ENCODE measurements at places on chromosomes 2 and 18.

DNA sequence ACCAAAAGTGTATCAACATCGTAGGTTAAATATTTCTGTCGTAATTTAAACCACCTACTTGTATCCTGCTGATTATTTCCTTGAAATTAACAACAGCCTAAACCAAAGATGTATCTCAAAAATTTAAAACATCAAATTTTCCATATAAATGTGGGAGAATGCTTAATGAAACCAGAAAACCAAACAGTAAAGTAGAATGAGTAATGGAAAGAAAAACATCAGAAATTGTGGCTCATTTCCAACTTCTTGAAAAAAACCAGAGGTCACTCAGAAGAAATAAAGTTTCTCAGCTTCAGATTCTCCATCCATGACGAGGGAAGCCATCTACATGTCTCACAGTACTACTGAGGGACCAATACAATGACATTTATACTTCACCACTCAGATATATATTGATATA is 296.5 kb downstream of the NOL4 start:
- no peak for DNase-seq

DNA sequence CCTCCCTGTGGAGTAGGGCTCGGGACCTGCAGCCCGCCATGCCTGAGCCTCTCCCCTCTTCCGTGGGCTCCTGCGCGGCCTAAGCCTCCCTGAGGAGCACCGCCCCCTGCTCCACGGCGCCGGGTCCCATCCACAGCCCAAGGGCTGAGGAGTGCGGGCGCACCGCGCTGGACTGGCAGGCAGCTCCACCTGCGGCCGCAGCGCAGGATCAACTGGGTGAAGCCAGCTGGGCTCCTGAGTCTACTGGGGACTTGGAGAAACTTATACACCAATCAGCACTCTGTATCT is 17.8 kb upstream of the ACVR2A start:
- DNase-seq = no peak

DNA sequence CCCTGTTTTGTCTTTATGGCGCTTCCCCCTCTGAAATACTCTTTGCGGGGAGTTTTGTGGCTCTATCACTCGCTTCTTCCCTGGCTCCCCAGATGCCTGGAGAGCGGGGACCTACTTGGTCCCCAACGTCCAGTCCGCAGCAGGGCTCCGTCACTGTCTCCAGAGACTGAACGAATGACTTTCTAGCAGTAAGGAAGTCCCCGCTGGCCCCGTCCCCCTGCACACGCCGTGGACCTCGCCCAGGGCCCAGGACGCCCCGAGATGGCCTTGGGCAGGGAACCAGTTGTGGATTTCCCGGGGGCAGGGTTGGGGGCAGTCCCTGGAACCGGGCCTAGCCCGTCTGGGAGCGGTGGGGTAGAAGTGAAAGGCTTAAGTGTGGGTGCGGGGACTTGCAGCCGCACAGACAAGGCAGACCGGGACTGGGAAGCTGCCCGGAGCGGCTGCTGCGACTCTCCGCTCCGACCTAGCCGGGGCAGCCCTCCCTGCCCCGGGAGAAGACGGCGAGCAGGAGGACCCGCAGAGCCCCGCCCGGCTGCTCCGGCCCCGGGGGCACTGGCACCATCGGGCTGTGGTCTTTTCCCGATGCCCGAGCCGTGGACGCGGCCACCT is 821 bp upstream of the EPHA4 start:
- DNase-seq = no peak

DNA sequence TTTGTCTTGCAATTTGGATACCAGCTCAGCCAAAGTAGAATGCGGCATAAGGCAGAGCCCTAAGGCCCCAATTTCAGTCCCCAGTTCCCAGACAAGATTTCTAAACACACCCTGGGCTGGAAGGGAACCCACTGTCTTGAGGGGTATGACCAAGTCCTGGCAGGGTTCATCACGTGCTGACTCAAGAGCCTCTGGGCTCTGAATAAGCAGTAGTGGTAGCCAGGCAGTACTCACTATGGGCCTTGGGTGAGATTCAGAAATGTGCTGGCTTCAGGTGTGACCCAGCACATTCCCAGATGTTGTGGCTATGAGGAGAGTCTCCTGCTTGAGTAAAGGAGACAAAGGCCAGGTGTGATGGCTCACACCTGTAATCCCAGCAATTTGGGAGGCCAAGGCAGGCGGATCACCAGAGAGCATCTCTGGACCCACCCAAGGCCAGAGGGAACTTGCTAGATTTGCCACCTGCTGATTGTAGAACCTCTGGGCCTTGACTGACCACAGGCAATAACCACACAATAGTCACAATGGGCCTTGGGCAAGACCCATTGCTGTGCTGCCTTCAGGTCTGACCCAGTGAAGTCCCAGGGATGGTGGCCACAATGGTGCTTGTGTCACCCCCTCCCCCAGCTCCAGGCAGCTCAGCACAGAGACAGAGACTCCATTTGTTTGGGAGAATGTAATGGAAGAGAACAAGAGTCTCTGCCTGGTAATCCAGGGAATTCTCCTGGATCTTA is 74.9 kb downstream of the ATL2 start:
- DNase-seq = no peak

DNA sequence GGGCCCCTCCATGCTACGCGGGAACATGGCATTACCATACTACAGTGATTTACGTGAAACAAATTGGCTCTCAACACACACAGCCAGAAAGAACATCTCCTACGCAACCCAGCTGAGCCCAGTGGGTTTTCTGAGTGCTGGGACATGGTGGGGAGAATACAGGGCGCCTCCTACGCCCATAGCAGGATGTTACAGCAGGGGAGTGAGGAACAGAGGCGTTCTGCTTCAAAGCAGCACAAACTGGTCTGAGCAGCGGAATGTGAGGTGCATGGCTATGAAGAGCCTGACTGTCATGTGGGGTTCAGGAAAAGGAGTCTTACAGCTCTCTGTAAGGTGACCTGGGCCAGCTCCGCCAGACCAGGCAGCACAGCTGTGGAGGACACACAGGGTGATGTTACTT is 108.6 kb upstream of the REV1 start:
- DNase-seq = no peak

- no peak for DNase-seq
Observed at GRCh38 chr2:98669675-98670074, 61.3 kb downstream of the MGAT4A start.

DNA sequence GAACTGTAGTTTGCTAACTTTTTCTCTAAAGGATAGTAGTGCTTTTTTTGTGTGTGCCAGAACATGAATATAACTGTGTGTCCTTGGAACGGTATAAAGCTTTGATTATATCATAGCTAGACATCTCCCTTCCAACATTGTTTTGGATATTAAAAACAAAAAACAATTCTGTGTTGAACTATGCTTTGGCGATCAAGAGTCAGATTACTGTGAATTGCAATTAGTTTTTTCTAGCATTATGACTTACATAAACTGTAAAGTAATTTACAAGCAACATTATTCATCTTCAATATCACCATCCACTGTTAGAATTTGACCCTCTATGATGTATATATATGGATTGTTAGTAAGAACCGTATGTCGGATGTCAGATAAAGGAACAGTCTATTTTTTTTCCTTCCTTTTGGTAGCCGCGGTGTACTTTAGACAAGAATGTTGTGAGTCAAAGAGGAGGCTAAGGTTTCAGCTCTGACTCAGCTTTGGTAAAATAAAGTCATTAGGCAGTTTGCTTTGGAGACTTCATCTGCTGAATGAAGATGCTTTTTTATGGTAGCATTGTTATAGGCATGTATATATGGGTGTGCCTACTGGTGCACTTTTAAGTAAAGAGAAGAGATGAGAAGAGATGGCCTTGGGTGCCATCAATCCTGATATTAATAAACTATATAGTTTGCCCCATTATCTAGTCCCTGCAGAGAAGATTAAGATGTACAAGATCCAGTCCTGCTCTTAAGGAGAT is 76.4 kb downstream of the LTBP1 start:
- DNase-seq = no peak

- no peak for DNase-seq
Observed at GRCh38 chr18:49447810-49448745, 12.4 kb downstream of the DYM start.

DNA sequence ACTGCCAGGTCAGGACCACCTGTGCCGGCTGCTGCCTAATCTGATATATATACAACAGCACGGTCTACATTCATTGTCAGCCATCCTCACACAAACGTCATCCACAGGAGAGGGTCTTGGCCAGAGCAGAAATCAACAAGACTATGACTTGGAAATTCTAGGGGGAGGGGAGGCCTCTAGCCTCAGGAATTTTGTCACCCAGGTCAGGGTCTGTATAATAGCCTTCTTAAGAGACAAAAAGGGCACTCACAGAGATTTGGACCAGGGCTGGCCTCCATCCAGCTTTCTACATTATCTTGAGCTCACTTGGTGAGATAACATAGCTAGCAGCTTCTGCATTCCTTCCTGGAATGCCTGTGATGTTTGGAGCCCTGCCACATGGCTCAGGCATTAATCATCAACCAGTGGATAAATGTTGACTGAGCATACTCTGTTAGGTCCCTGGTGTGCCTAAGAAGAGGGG is 50.4 kb upstream of the CTIF start:
- no peak for DNase-seq

DNA sequence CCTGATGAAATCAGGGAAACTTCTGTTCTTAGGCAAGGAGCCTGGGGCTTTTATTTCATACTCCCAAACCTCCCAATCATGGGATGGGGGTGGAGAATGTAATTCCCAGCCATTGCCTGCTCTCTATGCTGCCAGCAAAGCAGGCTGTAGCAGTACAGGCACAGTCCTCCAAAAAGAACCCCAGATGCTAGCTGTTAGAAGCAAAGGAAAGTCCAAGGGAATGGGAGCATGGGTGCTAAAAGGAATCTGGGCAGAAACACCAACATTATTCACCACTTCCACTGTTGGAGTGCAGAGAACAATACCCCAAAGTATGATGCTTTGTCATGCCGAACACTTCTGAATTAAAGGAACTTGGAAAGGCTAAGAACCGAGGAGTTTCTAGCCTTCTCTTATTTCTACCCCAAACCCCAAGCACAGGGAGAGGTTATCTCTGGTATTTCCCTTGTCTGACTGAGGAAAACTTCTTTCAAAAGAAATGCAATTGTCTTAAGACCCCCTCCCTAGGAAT is 24.7 kb downstream of the MDH1 start:
- no peak for DNase-seq

DNA sequence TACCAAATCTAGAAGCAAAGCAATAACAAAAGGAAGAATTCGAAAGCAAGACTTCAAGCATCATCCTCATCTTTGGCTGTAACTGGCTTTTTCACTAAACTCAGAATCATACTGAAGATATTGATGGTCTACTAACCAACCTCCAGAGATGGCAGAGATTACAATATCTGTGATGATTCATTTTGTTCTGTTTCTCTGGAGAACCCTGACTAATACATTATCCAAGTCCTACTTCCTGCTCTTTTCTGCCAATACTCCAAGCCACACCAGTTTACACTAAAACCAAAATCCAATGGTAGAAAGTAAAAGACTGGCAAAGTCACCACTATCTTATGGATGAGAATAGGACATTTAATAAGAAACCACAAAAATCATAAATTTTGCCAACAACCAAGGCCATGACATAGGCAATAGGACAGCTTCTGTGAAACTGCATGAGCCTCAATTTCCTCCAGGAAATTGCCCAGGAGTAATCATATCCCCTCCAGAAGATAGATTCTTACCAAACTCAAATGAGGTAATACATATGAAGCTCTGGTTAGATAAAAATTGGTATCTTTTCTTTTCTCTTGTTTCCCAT is 159.8 kb downstream of the METTL4 start:
- DNase-seq = no peak

GRCh38 chr2:222754324-222754930 is 83.0 kb downstream of the MOGAT1 start:
- no peak for DNase-seq

DNA sequence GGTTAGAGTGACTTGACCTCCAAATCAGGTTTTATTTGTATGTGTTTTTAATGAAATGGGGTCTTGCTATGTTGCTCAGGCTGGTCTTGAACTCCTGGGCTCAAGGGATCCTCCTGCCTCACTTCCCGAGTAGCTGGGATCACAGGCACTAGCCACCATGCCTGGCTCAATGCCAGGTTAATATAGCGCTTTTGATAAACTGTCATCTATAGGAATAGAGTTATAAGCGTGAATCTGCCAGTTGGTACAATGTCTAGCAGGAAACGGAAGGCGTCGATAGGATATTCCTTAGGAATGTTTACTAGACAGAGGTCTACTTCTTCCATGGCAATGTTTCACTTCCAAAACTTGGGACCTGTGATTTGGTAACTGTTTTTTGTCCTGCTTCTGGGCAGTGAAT is 25.5 kb downstream of the CLUL1 start:
- DNase-seq = no peak

GRCh38 chr2:158127380-158127804 is 25.7 kb downstream of the UPP2 start:
- DNase-seq = no peak

- no peak for DNase-seq
Observed at GRCh38 chr2:4107179-4107578, 403.8 kb downstream of the DCDC2C start.
